ENCODE measurements at places on chromosomes 13 and 19.
A peak's percentile ranks its signal among the peaks of the same experiment; 100 is the strongest.

DNA sequence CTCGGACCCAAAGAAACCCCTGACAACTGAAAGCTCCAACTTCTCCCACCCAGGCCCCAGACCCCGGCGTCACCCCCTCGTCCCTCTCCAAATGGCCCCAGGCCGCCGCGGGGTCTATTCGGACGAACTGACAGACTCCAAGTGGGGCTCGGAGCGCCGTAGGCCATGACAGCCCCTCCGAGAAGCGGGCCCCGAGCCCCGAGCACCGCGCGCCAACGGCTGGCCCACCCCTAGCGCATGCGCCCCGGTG, 360 bp downstream of the DDX39A start:
- DNase-seq: no peak

- peak; percentile 44 for DNase-seq
These were observed 4.3 kb downstream of the FAAP24 start for GRCh38 chr19:32976223-32976805.

- DNase-seq: no peak
These were observed 4.3 kb upstream of the ZNF17 start for GRCh38 chr19:57406516-57407123.

DNA sequence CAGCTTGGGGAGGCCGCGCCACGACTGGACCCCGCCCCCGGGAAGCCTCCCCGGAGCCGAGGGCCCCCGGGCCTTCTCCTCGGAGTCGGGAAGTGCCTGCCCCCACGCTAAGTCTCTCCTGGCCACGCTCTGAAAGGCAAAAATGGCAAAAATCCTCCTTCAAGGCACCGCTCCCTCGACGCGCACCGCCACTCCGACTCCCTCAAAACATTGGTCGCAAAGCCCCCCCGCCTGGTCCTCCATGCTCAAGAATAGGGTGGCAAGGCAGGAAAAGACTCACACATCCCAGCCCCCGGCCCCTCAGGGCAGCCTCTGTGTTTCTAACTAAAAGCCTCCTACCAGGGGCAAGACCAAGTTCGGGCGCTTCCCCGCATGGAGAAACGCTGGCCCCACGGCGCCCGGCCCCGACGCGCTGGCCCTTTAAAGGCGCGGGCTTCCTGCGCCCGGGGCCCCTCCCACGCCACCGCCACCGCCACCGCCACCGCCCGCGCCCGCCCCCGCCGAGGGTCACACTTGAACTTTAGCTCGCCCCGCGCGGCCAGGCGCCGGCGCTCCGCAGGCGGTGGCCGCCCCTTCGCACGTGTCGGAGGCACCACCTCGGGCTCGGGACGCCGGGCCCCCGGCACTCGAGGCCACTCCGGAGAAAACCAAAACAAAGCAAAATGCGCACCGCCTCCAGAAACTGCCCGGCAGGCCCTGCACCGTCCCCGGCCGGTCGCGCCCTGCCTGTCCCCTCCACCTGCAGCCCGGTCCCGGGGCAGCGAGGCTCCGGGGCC, 1.9 kb downstream of the FOXO1 start:
- peak; percentile 20 for DNase-seq

DNA sequence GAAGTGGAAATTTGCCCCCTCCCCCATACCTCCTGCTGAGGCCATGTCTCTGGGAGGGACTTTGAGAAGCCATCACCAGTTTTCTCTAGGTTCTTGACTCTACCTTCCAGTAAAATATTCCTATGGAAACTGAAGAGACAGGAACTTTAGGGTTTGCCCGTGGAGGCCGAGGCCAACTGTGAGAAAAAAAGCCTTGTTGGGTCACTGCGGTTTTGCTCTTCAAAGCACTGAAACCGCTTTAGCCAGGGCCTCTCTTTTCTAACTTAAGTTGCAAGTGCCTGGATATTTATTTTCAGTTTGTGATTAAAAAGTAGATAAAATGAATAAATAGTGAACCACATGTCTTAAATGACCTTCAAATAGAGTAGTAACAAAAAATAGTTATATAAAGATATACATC, 159.7 kb upstream of the TSC22D1 start:
- DNase-seq: no peak

GRCh38 chr19:3725121-3725520, 16.9 kb downstream of the TJP3 start:
- no peak for DNase-seq

- no peak for DNase-seq
These were observed at the start of gene CKM for GRCh38 chr19:45322744-45323281. TSS of gene CKM (minus strand) at chr19:45322875. CDS start at chr19:45319713, 3,162 bp downstream.

DNA sequence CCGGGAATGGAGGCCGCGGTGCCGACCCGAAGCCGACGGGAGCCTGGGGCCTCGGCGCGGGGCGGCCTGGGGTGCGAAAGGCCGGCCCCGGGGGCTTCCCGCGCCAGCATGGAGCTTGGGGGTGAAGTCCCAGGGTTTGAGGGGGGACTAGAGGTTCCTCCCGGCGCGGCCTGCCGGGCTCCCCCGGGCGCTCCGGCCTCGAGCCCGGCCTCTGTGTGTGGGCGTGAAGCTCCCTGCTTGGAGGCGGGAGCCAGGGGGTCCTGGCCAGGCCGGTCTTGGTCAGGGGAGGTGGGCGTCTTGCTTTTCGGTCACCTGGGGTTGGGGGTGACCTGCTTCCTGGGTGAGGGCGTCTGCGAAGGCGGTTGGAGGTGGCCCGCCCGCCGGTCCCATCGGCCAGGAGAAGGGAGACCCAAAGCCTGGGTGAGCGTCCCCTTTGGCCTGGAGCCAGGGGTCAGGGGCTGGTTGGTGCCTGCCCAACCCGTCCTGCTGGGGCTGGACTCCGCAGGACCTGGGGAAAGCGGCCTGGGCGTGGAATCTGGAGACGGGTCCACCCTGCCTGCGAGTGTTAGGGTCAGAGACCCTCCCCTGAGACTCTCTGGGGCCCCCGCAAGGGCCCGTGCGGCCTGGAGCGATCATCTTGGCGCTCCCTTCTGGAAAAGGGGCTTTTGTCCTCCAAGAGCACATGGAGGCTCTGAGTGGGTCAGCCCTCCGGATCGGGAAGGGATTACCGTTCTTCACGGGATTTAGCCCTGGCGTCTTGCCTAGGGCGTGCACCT, 535 bp downstream of the BSG start:
- peak; percentile 36 for DNase-seq

GRCh38 chr13:113838711-113839201, 25.1 kb downstream of the GAS6 start:
- no peak for DNase-seq

DNA sequence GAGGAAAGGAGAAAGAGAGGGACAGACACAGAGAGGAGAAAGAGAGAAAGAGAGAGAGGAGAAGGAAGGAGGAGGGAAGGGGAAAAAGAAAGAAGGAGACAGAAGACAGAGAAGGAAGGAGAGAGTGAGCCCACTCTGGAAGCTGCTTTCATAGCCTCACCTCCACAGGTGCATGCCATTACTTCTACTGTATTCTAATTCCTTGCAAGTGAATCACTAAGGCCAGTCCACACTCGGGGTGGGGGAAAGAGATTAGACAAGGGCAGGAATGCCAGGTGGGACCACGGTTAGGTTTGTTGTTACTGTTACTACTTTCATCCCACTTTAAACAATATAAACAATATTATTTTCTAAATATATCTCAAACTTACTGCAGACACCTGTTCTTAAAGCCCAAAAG, 684.5 kb upstream of the ARGLU1 start:
- no peak for DNase-seq

DNA sequence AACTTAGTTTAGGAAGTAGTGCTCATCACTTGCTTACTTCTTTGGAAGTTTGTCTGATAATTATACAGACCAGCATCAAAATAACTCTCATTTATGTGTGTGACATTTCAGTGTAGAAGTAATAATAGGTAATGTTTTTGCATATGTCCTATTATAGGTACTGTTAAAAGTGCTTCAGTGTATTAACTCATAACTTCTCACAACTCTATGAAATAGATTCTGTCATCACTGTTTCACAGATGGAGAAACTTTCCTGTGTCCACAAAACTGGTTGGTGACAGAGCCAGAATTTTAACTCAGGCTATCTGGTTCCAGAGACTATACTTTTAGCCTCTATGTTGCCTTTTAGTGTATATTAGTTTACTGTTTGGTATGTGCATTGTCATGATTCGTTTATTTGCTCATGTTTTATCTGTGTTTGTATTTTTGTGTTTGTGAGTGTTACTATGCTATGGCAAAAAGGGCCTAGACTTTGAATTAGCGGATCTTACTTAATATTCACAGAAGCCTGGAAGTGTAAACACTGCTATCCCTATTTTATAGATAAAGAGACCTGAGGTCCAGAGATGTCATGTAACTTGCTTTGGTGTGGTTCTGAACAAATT, 12.7 kb downstream of the LPAR6 start:
- no peak for DNase-seq

GRCh38 chr13:47433461-47434005, 536.7 kb upstream of the HTR2A start:
- DNase-seq: no peak

DNA sequence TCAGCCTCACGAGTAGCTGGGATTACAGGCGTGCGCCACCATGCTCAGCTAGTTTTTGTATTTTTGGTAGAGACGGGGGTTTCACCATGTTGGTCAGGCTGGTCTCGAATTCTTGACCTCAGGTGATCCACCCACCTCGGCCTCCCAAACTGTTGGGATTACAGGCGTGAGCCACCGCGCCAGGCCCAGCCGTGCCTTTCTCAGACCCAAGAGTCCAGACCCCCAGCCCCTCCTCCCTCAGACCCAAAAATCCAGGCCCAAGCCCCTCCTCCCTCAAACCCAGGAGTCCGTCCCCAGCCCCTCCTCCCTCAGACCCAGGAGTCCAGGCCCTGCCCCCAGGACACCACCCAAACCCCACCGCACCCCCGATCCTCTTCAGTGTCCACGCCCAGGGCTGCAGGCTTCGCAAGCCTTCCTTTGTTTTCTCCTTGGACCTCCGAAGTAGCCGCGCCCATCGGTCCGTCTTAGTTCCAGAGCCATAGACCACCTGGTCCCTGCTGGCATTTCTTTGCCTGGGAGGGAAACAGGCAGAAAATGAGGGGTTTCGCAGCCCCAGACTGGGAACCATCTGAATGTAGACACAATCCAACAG, 3.7 kb downstream of the TMC4 start:
- DNase-seq: no peak

DNA sequence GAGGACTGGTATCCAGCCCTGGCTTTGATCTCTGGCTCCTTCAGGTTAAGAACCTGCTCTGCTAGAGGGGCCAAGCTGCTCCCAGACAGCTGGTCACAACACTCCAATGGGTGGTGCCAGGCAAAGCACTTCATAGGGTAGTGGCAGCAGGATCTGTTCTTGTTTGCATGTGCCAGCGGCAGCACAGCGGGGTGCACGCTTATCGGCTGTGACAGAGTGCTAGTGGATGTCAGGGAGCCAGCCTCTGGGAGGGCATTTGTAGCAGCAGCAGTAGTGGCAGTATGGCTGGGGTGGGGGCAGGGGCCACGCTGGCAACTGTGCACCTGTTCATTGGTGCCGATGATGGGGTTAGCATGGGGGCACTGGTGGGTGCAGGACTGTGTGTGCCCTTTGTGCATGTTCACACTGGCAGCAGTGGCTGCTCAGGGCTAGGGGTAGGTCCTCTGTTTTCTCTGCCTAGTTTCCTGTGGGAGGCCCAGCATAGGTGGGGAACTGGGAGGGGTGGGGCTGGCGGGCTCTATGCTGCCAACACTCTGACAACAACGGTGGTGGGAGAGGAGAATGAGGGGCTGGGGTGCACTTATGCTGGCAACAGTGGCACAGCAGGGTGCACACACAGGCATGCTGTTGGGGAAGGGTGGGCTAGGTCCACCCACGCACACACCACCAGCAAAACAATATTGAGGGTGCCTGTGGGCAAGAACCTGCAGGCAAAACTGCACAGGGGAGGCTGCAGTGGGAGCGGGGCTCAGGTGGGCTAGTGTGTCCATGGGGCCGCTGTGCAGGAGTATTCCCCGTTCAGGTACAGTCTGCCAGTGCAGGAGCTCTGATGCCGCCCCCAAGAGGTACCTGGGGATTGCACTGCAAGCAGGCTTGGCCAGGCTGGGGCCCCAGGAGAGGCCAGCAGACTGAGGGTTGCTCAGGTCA, 19.3 kb downstream of the AP1M1 start:
- DNase-seq: no peak

DNA sequence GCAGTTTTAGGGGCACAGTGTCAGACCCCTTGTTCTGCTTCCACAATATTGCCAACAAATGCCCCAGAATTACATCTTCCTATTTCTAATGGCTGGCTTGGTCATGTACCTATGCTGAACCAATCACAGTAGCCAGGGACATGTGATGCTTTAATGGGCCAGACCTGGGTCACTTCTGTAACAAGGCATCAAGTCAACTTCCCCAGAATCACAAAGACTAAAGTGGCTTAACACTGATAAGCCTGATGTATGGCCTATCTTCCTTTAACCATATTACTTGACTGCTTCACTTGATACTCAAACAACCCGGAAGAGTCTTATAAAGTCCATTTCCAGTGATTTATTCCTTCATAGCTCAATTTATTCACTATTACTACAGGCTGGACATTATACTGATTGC, 19.6 kb downstream of the LNX2 start:
- no peak for DNase-seq

DNA sequence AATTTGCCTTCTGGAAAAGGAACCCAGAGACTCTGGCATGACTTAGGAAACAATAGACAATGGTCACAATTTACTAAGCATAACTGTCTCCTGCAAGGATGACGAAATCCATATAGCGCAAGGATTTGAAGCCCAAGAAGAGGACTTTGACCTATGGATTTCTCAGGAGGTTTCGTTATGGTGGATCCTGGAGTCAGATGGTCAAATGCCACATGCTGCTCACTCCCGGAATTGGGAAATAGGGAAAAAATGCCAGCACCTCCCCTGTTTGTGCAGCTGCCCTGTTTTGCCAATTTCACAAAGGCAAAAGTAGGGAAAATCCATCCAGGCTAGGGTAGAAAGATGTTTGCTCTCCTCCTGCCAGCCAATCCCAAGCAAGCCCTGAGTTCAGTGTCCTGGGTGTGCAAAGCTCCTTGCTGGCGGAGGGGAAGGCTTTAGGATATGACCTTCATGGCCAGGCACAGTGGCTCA, 23.4 kb downstream of the RDH8 start:
- no peak for DNase-seq

- peak; percentile 78 for DNase-seq
These were observed 832 bp upstream of the ZNF491 start for GRCh38 chr19:11797491-11797890.

GRCh38 chr13:99986741-99987140, 5.2 kb downstream of the ZIC2 start:
- no peak for DNase-seq

DNA sequence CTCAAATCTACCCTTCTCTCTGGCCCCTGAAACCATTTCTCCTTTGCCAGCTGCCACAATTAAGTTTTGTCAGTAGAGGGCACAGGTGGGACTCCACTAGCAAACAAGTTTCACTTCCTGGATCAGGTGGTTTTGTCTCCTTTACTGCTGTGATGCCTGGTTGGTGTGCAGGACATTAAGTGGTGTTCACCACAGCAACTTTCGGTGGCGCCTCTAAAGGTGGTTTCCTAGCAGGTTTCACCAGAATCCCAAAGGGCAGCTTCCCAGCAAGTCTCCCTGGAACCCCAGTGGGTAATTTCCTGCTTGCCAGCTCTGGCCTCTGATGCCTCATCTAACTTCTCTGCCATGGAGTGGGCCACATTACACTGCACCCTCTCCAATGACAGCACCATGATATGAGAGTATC, 16.6 kb downstream of the MED4 start:
- no peak for DNase-seq

- DNase-seq: no peak
These were observed at the start of gene MCF2L for GRCh38 chr13:112968910-112969691. TSS of gene MCF2L (plus strand) at chr13:112969214. CDS start at chr13:112969380, 166 bp downstream.

GRCh38 chr13:20227288-20227687, 4.8 kb downstream of the GJB6 start:
- DNase-seq: no peak
